Endodermal cell (in vitro differentiated cells): ENCODE measurements at places on chromosomes 7 and 10. TPM values are rescaled to one million over a fixed set of nuclear protein-coding genes. Genes with fewer than 3 reads are reported as not detected.

KLF14 gene
- not detected in 2 replicates for total RNA-seq

CUZD1 gene
- not detected in 3 replicates for total RNA-seq

TMEM176A gene
- not detected in 3 replicates for total RNA-seq

PHYH gene
- total RNA-seq = 37.2 to 49.7 TPM (median 37.9 TPM) in 3 replicates

ZNF727 gene
- not detected in 3 replicates for total RNA-seq

DNA sequence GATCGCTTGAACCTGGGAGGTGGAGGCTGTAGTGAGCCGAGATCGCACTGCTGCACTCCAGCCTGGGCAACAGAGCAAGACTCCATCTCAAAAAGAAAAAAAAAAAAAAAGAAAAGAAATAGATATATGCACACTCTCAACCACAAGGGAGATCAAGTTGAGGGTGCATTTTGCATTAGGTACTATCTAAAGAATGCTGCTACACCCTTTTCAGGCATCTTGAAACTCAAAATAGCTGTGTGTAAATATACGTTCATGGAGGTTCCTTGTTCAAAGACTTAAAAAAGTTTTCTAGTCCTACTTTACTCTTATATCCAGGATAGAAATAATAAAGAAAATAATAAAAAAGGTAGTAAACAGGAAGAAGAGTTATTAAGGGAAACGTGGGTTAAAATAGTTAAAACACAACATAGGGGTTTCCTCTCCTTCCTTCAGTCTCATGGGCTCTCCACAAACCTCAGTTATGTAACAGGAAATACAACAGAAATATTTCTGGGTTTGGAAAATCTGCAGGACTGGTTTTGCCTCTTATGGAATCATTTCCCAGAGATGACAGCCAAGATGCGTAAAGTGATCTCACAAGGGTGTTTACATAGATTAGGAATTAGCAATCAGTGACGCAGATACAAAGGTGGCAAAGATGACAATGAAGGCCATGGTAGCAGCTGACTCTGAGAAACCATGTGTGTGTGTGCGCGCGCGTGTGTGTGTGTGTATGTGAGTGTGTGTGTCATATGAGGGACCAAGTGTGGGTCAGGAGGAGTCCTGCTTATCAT lies 15.1 kb downstream of the STEAP4 start:
- DNase-seq = no peak

- no peak for DNase-seq
Measured at GRCh38 chr10:5694573-5694972, 9.9 kb downstream of the TASOR2 start.

- no peak for DNase-seq
Measured at GRCh38 chr10:60650378-60650800, 127.9 kb upstream of the CDK1 start.

DNA sequence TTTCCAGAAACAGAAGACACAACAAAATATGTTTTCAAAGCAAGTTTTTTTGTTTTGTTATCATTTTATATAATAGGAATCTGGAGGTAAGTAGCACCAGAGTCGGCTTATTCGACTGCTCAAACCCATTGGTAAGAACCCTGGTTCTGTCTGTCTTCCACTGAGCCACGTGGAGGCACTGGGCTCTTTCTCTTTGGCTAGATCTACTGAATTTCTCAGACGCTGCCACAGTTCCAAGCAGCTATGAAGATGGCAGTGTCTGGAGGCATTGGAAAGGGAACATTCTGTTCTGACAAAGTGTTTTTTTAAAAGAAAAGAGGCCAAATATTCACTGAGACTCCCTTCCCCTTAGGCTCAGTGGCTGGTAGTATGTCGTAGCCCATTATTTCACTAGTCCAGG lies 338.8 kb downstream of the NRG3 start:
- DNase-seq = no peak

DNA sequence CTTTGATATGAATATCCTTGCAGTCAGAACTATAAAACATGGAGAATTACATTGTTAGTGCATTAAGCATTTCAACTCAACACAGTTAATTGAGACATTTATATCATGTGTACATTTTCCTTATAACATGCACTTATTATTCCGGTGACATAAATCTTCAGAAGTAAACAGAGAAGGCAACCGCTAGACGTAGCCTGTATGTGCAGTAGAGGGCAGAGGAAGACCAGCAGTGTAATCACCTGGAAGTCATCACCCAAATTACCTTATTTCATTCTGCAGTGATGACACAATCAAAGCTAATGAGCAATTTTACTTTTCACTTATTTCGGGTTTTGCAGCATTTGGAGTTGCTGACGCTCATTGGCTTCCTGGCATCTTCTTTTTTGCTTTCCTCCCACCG lies 394.6 kb downstream of the SDK1 start:
- DNase-seq = no peak

DNA sequence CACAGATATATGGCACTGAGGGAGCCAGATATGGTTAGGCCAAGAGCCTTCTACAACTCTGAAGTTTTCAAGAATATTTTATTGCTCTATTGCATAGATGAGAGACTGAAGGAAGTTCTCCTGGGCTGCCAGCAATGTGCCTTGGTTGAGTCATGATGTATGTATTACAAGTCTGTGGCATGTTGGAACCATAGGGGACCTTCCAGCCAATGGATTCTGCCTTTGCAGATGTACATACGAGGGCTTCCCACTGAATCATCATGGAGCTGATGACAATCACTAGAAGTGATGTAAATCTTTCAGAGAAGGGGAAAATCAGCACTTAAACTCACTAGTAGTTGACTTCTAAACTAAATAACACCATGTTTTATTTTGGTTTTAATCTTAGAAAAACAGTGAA lies 419.5 kb downstream of the PHTF2 start:
- DNase-seq = no peak

DNA sequence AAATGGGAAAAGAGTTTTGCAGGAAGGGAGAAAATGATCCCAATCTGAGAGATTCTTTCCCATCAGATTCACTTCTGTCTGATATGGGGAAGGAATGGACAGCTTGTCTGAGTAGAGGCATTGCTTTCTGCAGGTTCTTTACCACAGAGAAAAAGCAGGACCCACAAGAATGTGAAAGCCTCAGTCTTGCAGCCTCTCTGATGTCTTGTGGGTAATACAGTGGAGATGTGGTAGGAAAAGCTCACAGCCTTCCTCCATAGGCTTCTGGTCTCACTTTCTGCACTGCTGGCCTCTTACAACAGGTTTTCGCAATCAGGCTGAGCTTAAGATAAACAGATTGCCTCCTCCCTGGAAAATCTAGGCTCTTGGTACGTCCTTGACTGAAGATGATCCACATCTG lies 551 bp downstream of the IFIT1 start:
- DNase-seq = no peak

DNA sequence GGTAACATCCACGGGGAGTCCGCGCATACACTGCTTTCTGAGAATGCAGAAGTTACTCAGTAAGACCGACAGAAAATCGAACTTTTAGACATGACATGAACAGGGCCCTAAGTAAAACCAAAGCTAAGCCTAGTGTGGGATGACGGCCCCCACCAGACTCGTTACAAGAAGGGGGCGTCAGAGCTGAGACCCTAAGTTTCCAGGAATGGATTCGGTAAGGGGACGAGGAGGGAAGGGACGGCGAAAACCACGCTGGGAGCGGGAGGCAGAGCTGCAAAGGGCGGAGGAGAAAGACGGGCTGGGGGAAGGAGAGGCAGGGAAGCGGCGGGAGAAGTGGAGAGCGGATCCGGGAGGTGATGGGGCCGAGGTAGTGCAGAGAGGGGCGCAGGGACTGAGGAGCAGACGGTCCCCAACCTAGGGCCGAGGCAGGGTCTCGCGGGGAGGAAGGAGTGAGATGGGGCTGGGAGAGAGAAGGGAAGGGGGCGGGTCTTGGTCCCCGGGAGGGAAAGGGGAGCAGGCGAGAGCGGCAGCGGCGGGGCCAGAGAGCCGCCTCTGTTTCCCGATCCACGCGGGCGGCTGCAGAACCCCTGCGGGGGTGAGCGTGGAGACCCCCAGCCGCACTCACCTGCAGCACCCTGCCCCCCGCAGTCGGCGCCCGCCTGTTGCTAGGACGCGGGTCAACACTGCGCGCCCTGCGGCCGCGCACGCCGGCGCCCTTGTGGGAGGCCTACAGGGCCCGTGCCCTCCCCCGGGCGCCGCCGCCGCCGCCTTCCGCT lies 513 bp downstream of the ODAD2 start:
- DNase-seq = peak; percentile 84

GRCh38 chr10:1519391-1519790 lies 217.9 kb downstream of the ADARB2 start:
- peak; percentile 20 for DNase-seq

- no peak for DNase-seq
Measured at GRCh38 chr10:125557311-125557710, 125.7 kb downstream of the TEX36 start.
